ENCODE measurements at places on chromosomes 5 and 9. TPM values are rescaled to one million over a fixed set of nuclear protein-coding genes. Genes with fewer than 3 reads are reported as not detected.

PFN3 gene
- not detected for total RNA-seq

SPATA31D4 gene
- total RNA-seq: not detected

ALDH7A1 gene
- 76.7 TPM for total RNA-seq

SLCO6A1 gene
- total RNA-seq: not detected

TAF11L5 gene
- not detected for total RNA-seq

SLC6A3 gene
- 0.97 TPM for total RNA-seq

MIGA2 gene
- total RNA-seq: 15.6 TPM

MEIKIN gene
- not detected for total RNA-seq

IFNA17 gene
- total RNA-seq: not detected

MARVELD2 gene
- 2.4 TPM for total RNA-seq

PCDHB11 gene
- 0.08 TPM for total RNA-seq

TSLP gene
- total RNA-seq: not detected

NOL8 gene
- total RNA-seq: 27.6 TPM
